Dorsolateral prefrontal cortex (tissue), 122 donors: ENCODE measurements at places on chromosomes 7 and 10.

- DNase-seq = no peak
Observed at GRCh38 chr10:124706462-124707143, 37.6 kb downstream of the FAM53B start.

DNA sequence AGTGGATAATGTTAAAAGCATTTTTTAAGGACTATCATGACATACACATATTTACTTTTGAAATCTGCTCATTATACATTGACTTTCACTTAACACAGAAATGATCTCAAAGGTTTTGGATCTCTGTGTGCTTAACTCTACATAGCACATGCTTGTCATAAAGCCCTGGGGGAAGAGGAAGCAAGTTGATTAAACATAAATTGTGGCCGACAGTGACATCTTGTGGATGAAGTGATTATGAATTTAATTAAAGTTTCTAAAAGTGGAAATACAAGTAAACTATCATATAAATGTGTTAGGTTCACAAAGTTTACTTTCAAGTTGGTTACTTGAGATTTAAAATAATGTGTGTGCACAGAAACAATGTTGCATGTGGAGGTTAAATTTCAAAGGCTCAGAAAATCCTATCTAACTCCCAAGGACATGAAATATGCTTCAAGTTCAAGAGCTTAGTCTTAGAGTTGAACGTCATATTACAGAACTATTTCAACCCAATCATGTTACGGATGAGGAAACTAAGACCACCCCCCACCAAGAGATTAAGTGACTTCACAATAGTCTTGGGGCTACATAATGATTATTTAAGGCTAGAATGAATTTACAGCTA is 1247.8 kb downstream of the GATA3 start:
- DNase-seq = no peak

DNA sequence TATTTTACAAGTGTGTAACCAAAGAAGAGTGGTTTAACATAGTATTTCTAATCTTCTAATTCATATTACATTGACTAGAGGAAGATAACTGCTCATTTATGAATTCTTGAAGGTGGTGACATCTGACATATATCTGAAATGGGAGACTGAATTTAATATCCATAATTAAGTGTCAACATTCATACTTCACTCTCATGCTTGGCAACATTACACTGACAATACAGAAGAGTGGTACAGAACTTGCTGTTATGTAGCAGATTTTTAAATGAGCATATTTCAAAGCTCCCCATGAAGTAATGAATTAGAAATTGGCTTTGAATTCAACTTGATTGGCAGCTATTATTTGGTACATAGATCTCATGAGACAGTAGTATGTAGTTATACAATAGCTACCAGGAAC is 125.8 kb upstream of the POT1 start:
- DNase-seq = no peak

DNA sequence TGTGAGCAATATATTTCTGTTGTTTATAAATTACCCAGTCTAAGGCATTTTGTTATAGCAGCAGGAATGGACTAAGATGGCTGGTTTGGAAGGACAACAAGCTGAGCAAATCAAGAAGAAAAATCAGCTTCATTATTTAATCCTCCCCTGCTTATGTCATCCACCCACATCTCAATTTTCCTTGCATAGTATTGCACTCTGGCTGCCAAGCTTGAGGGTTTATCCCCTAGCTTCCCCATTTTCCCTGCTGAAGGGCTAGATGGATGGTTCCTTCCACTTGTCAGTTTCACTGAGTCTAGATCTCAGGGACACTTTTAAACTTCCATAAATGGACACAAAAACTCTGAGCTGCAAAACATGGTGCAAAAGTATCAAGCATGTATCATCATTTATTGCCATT is 75.2 kb upstream of the LAMB4 start:
- no peak for DNase-seq
